ENCODE measurements at places on chromosomes 7 and 10.
A peak's percentile ranks its signal among the peaks of the same experiment; 100 is the strongest.

DNA sequence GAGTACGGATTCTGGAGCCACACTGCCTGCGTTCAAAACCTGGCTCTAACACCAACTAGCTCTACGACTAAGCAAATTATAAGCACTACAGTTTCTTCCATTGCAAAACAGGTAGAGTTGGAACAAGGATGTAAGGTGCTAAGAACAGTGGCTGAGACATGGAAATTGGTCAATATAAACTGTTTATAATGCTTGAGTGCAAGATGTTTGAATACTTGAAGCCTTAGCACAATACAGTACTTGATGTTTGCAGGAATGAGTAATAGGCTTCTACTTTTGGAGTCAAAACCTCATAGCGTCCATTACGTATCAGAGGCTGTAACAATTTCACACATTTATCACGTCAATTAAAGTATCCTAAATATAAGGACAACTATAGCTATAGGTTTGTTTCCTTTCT lies 6.9 kb downstream of the NT5C2 start:
- DNase-seq = no peak

- no peak for DNase-seq
Observed at GRCh38 chr7:131555552-131556052, 826 bp downstream of the PODXL start.

DNA sequence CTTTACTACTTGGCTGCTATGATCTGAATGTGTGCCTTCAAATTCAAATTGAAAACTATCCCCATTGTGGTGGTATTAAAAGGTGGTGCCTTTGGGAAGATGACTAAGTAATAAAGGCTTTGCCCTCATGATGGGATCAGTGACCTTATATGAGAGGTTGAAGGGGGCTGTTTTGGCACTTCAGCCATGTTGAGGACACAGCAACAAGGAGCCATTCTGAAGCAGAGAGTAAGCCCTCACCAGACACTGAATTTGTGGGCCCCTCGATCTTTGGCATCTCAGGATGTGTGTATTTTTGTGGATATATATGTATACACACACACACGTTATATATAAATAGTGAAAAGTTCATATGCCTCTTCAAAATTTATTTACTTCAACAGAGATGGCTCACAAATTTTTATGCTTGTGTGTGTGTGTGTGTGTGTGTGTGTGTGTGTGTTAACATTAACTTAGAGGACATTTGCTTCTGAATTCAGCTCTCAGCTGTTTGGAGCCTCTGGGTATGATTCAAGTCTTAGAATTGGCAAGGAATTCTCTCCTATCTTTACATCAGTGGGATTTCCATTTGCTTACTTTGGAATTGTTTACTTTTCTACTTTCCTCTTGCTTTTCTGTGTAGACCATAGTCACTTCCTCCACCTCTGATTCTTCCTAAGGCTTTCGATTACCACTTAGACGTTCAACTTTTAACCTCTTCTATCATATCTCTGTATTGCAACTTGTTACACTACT lies 66.6 kb downstream of the MAGI2 start:
- peak; percentile 73 for DNase-seq

GRCh38 chr7:44215531-44215930 lies 14.8 kb downstream of the YKT6 start:
- DNase-seq = no peak

DNA sequence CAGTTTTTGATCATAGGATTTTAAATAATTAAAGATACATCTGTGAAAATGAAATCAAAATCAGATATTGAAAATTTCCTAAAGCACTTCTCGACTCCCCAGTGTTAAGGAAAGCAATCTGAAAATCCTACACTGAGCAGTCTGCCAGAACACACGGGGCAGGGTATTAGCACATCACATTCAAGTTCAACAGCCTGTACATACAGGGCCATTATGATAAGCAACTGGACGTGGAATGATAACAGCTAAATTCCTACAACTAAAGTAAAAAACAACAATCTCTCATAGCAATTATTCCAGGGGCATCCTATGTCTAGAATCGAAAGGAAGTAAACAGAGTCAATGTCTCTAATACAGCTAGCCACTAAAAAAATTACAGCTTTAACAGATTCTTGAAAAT lies 31.7 kb downstream of the TRDMT1 start:
- DNase-seq = no peak

DNA sequence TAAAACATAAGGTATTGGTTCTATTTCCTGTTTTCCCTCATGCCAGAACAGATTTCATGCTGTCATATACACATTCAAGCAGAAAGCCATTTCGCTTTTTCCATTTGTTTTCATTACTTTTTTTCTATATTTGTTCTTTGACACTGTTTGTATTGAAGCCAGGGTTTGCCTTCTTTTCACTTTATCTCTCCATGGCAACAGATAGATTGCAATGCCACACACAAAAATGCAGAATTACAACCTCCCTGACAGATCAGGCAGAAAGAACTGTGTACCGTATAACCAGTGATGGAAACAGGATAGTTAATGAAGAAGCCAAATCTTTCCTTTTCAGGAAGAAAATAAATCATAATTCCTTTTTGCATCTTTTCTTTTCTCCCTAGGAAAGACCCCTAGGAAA lies 103.0 kb upstream of the PCGF5 start:
- no peak for DNase-seq

- no peak for DNase-seq
Observed at GRCh38 chr7:23358152-23358674, 59.1 kb downstream of the MALSU1 start.

- DNase-seq = no peak
Observed at GRCh38 chr7:151272877-151273276, 24.4 kb upstream of the SMARCD3 start.

- DNase-seq = no peak
Observed at GRCh38 chr7:112615701-112616100, 134.9 kb downstream of the LSMEM1 start.

Measured in brain microvascular endothelial cell (primary cell).